ENCODE measurements at places on chromosomes 7 and 10. TPM values are rescaled to one million over a fixed set of nuclear protein-coding genes. Genes with fewer than 3 reads are reported as not detected.

DNA sequence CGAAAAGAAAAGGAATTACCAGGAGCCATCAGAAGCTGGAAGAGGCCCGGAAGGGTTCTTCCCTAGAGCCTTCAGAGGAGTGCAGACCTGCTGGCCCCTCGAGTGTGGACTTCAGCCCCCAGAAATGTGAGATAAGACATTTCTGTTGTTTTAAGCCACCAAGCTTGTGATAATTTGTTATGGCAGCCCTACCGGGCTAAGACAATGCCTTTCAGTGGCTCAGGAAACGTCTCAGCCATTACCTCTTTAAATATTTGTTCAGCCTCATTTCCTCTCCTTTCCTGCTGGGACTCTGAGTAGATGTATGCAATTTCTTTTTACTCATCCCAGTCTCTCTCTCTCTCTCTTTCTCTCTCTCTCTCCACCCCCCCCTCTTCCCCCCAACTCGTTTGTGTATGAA lies 174.7 kb upstream of the GRB10 start:
- DNase-seq, result no peak

COPS6 gene
- 86.4 TPM for total RNA-seq

GRCh38 chr7:51428217-51428887 lies 111.7 kb upstream of the COBL start:
- no peak for DNase-seq

- DNase-seq, result no peak
Observed at GRCh38 chr10:21355591-21356011, 169.9 kb downstream of the SKIDA1 start.

GRCh38 chr10:20897146-20897825 lies at the start of gene NEBL:
Gene NEBL, minus strand, starts transcription at chr10:20897311. Its CDS starts 106 bp downstream, at chr10:20897205.
- DNase-seq, result no peak

GRCh38 chr7:75885036-75885435 lies 6.2 kb downstream of the RHBDD2 start:
- no peak for DNase-seq

GRCh38 chr7:132089356-132089755 lies 486.9 kb downstream of the PLXNA4 start:
- no peak for DNase-seq

MYL7 gene
- total RNA-seq, result 2,493 TPM

ZNF282 gene
- 12.6 TPM for total RNA-seq

PPP1R17 gene
- not detected for total RNA-seq

- no peak for DNase-seq
Observed at GRCh38 chr7:32943252-32944030, 13.8 kb upstream of the FKBP9 start.

GRCh38 chr10:23345861-23346260 lies 1.3 kb upstream of the C10orf67 start:
- no peak for DNase-seq

- no peak for DNase-seq
Observed at GRCh38 chr7:70479153-70480021, 652.6 kb upstream of the GALNT17 start.

NEUROG3 gene
- total RNA-seq, result not detected

CTAGE8 gene
- not detected for total RNA-seq

Data from cardiac septum (tissue), 1 donor.